ENCODE measurements at places on chromosomes 7 and 10. TPM values are rescaled to one million over a fixed set of nuclear protein-coding genes. Genes with fewer than 3 reads are reported as not detected.

GRID2IP gene
- 1.2 TPM for total RNA-seq

LRRC61 gene
- 11.7 TPM for total RNA-seq

CALML5 gene
- total RNA-seq = not detected

DNAJC12 gene
- 1.7 TPM for total RNA-seq

PTPRZ1 gene
- 250 TPM for total RNA-seq

CHN2 gene
- 76.3 TPM for total RNA-seq

SPDYE3 gene
- not detected for total RNA-seq

SPDYE16 gene
- not detected for total RNA-seq

CYP2W1 gene
- total RNA-seq = not detected

BAZ1B gene
- 53.0 TPM for total RNA-seq

PDZD7 gene
- 4.5 TPM for total RNA-seq

EBLN1 gene
- total RNA-seq = not detected

TMEM168 gene
- 36.3 TPM for total RNA-seq

RGR gene
- total RNA-seq = 0.47 TPM

STEAP1B gene
- total RNA-seq = 1.1 TPM

SEC61G gene
- 124 TPM for total RNA-seq

UCN3 gene
- not detected for total RNA-seq

SFTPA1 gene
- total RNA-seq = 0.16 TPM

OR9A2 gene
- 1.1 TPM for total RNA-seq

GIMAP1 gene
- total RNA-seq = 0.94 TPM

SEC61A2 gene
- total RNA-seq = 52.7 TPM

EIF4H gene
- 146 TPM for total RNA-seq

All from occipital lobe (tissue), 3 donors.